ENCODE measurements at places on chromosomes 6 and 20.
A peak's percentile ranks its signal among the peaks of the same experiment; 100 is the strongest.

GRCh38 chr20:62470001-62470400 lies 5.8 kb downstream of the GATA5 start:
- no peak for DNase-seq

DNA sequence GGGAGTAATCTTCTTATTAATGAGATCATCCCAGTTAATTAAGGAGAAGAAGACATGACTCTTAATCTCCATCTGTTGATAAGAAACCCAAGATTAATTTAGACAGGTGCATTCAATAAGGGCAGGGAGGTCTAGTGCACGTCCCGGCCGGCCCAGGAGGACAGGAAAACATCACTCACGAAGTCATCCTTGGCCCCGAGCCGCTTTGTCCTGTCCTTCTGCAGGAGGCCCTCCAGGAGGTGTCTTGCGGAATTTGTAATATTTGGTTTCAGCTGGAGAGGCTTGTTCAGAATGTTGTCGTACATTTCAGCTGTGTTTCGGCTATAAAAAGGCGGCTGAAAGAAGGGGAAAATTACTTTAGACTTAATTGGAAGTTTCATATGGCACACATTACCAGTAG lies 118.4 kb upstream of the SLC2A12 start:
- no peak for DNase-seq

GRCh38 chr20:33852626-33853506 lies 41.7 kb downstream of the CHMP4B start:
- no peak for DNase-seq

DNA sequence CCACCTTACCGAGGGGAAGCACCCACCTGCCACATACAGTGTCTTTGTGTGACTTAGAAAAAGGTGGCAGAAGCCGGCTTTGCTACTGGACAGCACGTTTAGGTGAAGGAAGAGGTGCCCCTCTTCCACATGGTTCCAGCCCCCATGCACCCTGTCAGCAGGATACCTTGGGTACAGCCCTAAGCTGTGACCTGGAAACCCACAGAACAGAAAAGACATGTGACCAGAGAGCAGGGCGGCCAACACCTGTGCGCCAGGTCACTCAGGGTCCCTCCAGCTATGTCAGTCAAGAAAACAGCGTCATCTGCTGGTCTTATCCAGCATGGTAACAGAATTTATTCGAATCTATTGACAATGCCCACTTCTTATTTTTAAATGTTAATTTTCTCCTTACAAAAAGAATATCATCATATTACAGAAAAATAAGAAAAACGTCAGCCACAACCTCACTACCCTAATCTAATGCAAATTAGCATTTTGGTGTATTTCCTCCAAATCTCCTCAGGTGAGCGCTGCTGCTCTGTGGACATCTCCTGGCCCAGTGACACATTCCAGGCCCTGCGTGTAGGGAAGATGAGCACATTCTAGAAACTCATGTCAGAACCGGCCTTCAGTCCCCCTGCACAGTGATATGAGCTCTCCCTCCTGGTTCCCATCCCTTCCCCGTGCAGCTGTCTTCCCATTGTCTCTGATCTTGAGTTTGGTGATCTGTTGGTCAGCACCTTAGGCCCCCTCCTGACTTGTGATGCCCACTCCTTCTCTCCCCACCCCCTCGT lies 37.2 kb downstream of the GTF2H5 start:
- DNase-seq = no peak

DNA sequence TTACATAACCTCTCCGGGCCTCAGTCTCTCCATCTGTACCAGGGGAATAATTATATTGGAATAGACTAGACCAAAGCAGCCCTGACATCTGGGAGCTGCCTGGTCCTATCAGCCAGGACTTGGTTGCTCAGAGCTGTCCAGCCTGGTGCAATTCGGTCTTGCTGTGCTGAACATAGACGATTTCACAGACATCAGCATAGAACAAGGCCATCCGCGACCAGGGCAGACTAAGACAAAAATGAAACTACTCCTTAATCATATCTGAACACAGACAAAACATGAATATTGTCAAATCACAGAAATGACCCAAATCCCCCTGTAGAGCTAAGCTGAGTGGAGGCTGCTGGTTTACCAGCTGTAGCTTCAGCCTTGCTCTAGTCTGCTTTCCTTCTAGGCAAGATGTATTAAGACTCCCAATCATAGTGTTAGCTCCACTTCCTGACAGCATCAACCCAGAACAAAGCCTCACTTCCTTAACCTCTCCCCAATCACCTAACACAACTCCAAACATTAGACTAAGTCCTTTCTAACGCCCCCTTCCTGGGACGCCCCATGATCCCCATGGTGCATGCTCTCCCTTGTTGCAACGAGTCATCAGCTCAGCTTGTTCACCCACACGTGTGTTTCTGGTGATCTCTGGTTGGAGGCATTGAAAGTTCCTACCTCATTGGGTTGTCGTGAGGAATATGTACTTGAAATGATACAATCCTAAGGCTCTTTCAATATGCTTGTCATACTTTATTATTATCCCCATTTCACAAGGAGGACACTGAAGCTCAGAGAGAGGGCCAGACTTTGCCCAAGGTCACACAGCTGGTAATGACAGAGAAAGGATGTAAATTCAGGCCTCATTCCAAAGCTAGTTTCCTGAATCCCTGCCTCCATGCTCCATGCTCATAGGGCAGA lies 3.5 kb upstream of the MAPK13 start:
- DNase-seq = no peak

DNA sequence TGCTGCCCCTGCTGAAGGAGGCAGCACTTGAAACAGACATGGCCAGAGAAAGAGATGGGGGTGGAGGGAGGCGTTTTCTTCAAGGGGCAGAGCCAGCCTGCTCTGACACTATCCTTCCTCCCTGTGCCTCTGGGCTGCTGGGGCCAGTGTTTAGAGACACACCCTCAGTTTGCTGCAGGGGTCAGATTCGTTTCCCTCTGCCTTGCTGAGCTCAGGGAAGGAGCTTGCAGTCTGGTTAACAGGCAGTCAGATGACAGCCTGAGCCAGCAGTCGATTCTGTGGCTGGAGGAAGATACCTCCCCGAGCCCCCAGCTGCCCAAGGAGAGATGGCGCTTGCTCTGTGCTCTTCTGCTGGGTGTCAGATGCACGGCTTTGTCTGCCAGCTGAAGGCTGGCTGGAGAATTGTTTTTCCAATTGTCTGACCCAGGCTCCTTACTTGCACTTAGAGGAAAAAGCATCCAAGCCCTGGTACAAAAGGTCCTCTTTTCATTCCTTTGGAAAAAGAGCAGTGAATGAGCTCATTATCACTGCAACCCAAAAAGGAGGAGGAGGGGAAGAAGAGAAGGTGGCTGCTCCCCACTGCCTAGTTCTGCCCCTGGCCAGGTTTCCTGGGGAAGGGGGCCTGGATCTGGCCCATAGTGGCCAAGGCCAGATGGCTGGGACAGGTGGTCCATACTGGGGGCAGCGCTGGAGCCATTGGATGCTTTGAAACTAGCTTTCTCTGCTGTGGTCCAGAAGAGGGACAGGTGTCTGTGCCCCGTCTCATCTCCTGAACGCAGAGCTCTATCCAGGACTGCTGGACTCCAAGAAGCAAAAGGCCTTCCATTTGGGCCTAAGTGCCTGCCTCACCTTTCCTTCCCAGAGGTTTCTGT lies 88.2 kb downstream of the TCP11 start:
- no peak for DNase-seq

GRCh38 chr6:167236239-167236571 lies 54.9 kb upstream of the UNC93A start:
- DNase-seq = no peak

DNA sequence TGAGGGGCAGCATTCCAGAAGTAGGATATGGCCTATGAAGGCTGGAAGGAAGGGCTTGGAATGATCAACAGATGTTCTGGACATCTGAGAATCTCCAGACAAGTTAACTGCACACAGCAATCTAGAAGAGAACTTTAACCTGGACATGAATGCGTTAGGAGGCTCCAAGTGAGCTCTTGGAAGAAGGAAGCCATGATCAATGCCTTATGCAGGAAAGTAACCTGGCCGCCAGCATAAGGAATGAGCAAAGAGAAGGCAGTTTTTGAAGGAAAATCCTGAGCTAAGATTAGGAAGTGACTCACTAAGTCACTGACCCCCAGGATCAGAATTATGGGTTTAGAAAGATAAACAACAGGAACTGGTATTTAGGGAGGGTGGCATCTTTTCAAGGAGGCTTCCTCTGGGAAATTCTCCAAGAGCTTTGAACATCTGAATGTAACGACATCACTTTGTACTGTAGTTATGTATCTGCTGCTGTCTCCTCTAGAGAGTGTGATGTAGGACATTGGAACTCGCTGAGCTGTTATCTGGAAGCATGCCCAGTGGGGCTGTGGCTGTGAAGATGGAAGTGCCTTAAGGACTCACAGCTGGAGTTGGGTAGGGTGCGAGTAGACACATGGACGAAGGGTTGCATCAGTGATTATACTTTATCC lies 236.8 kb downstream of the PACRG start:
- peak; percentile 17 for DNase-seq

- DNase-seq = no peak
Observed at GRCh38 chr6:152301021-152301764, 336.0 kb downstream of the SYNE1 start.

DNA sequence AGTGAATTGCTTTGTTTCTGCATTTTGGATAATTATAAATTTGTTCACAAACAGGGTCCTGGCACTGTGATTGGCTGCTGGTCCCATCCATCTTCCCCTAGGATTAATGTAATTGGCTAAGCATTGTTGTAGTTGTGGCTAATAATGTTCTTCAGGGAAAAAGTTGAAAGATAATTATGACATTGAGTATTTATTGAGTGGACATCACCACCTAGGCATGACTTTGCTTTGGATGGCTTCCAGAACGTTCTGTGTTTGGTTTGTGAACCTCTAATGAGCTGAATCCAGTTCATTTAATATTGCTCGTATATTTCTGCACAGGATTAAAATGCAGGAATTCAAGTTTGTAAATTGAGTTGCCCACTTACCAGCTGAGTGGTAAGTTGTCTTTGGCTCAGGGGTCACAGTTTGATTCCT lies 55.1 kb downstream of the ARID1B start:
- no peak for DNase-seq

- DNase-seq = no peak
Observed at GRCh38 chr20:4295226-4295625, 279.9 kb upstream of the RNF24 start.

DNA sequence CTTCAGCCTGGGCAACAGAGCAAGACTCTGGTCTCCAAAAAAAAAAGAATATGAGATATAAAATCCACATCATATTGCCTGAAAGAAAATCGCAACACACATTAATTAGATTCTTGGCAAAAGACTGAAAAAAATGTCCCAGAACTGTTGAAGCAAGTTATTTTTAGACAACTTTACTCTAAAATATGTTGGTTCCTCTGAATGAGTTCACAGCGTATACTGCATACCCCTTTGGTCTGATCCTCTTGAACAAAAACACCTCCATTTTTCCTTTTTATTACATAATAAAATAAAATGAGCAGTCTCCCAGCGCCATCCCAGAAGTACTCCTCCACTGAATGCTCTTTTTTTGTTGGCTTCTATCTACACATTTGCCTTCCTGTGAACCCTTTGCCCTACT lies 126.0 kb upstream of the TMEM170B start:
- DNase-seq = no peak

GRCh38 chr6:134510142-134510541 lies 192.2 kb upstream of the SGK1 start:
- no peak for DNase-seq

DNA sequence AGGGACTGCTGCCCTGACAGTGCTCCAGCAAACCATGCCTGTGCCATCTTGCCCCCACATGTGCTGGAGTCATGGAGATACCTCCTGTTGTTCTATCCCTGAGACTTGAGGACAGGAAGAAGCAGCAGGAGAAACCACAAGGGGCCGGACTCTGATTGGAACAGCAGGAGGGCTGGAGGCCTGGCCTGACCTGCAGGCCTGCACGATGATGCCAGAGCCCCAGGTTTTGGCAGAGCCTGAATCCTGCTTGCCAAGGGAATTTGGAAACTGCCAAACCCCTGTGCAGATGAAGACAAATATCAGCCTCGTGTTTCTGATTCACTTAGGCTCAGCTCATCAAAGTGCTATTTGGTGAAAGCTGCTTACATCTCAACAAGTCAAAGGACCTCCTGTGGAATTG lies 177.6 kb downstream of the MAFB start:
- DNase-seq = no peak

DNA sequence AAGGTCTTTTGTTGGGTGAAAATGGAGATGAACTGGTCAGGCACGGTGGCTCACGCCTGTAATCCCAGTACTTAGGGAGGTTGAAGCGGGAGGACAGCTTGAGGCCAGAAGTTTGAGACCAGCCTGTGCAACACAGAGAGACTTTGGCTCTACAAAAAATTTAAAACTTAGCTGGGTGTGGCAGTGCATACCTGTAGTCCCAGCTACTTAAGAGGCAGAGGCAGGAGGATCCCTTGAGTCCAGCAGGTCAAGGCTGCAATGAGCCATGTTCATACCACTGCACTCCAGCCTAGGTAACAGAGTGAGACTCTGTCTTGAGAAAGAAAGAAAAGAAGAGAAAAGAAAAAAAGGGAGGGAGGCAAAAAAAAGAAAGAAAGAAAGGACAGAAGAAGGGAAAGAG lies 90.9 kb upstream of the NFATC2 start:
- no peak for DNase-seq

GRCh38 chr20:45948261-45948733 lies 13.8 kb downstream of the PCIF1 start:
- DNase-seq = no peak

GRCh38 chr6:89999945-90000825 lies 105.9 kb downstream of the GJA10 start:
- no peak for DNase-seq

DNA sequence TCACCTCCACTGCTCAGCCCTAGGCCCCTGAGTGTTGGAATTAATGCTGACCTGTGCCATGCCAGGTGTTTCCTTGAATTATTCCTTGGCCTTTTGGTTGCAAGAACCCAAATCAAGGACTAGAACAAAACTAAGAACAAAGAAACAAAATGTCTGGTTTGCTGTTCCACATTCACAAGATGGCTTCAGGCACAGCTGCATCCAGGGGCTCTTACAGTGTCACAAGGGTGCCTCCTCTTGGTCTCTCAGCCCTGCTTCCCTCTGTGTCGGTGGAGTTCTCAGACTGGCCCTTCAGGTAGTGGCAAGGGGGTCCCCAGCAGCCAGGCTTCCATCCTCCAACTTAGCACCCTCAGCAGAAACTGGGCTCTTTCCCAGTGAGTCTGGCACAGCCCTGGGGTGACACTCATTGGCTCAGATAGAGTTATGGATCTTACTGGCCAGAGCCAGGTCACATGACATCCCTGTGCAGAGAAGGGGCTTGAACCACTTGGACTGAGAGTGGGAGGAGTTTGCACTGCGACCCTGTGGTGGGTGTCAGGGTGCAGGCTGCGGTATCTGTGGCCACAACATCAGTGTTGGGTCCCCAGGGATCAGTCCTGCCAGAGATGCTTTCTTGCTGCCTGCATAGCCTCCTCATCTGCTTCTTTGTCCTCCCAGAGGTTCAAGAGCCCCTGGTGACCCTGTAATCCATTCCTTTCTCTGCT lies 427.7 kb upstream of the SULF2 start:
- no peak for DNase-seq

- DNase-seq = no peak
Observed at GRCh38 chr6:46329568-46329967, 158.8 kb upstream of the ENPP5 start.

Measured in DMS 273 treated with DMSO at 0.1 percent for 48 hours (cell line).